Kidney (tissue), 22 donors: ENCODE measurements at places on chromosomes 6 and 20. TPM values are rescaled to one million over a fixed set of nuclear protein-coding genes. Genes with fewer than 3 reads are reported as not detected.

GRCh38 chr6:33692760-33693158, 18.7 kb downstream of the UQCC2 start:
- peaks cover 9% of the 10 kb centered on the region for H3K36me3 ChIP-seq
- no peaks in the 10 kb centered on the region for H3K4me1 ChIP-seq
- no peak overlapping the region for H3K4me3 ChIP-seq
- H3K27ac ChIP-seq = no peak overlapping the region
- no peaks in the 10 kb centered on the region for H3K27me3 ChIP-seq

GRCh38 chr20:31663524-31663837, 25.8 kb downstream of the COX4I2 start:
- H3K27ac ChIP-seq = no peak overlapping the region
- peaks cover 23% of the 10 kb centered on the region for H3K4me1 ChIP-seq
- no peaks in the 10 kb centered on the region for H3K27me3 ChIP-seq

TFAP2C gene
- 1.4 TPM for total RNA-seq

PDE7B gene
- total RNA-seq = 15.4 TPM
